SW480 (cell line): ENCODE measurements at places on chromosomes 13 and 19.

GRCh38 chr19:51319649-51320279 lies 8.3 kb downstream of the IGLON5 start:
- no peak for DNase-seq

GRCh38 chr13:36998624-36999041 lies 507 bp downstream of the ALG5 start:
- DNase-seq = peak; percentile 12

- DNase-seq = no peak
Observed at GRCh38 chr13:48660361-48661076, 6.8 kb downstream of the CYSLTR2 start.

GRCh38 chr19:35860818-35861639 lies 4.3 kb downstream of the KIRREL2 start:
- no peak for DNase-seq

DNA sequence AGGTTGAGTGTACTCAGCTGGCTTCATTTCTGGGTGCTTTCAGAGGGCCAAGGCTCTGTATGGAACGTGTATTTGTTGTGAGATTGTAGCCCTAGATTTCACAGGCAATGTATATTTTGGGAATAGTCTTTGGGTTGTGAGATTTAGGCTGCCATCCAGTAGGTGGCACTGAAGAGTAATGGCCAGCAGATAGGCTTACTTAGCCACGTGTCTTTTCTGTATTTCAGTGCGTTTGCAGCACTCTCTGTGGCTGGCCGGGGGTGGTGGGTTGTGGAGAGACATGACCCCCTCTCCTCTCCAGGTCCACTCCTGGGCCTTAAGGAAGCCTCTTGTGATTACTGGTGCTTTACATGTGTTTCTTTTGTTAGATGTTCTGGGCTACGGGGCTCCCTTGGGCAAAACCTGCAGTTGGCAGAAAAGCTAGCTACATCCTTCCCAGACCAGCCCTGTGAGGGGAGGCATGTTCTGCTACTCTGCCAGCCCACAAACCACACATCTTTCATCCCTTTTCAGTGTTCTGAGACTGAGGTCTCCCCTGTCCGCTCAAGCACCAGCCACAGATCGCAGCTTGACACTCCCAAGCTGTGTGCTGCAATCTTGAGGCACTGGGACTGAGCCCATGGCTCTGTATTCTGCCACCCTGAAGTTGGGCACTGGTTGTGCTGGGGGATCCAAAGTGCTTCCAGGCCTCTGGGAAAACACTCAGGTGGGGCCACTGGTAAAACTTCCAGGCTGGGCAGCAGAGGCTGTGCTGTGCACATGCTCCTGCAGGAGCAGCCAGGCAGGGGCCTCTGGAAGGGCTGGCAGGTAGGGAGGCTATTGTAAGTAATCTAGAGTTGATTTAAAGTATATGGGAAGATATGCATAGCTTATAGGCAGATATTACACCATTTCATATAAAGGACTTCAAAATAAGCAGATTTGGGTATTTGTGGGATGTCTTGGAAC lies 1096.8 kb upstream of the PCDH20 start:
- DNase-seq = peak; percentile 38

- no peak for DNase-seq
Observed at GRCh38 chr13:38819053-38819452, 132.2 kb downstream of the FREM2 start.

- no peak for DNase-seq
Observed at GRCh38 chr13:38957794-38958592, 32.6 kb downstream of the STOML3 start.

DNA sequence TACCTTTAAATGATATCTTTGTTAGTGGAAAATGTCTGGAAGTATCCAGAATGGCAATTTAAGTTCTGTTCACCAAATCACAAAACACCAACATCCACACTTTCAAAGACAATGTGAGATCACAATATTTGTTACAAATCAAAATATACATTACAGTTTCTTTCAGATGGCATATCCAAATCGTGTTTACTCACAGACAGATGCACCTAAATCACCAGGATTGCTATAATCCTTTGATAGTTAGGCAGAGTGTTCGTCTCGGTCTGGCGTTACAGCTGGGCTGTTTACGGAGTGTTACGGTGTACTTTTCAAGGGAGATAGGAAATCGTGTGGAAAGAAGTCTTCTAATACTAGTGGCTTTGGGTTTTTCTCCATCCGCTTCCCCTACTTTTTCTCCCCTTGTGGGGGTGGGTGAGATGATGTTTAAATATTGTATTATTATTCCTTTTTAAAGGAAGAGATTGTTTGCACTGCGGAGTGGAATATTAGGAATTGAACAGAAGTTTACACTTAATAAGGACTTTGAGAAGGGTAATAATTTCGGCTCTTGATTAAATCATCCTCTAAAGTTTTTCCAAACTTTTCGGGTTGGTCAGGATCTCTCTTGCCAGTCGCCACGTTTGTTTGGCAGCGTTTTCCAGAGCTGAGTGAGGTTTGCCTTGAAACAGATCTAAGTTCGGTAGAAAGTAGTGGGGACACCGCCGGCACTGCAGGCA lies 1.8 kb downstream of the MAB21L1 start:
- DNase-seq = no peak

- DNase-seq = no peak
Observed at GRCh38 chr13:40043764-40044163, 388.3 kb downstream of the COG6 start.

DNA sequence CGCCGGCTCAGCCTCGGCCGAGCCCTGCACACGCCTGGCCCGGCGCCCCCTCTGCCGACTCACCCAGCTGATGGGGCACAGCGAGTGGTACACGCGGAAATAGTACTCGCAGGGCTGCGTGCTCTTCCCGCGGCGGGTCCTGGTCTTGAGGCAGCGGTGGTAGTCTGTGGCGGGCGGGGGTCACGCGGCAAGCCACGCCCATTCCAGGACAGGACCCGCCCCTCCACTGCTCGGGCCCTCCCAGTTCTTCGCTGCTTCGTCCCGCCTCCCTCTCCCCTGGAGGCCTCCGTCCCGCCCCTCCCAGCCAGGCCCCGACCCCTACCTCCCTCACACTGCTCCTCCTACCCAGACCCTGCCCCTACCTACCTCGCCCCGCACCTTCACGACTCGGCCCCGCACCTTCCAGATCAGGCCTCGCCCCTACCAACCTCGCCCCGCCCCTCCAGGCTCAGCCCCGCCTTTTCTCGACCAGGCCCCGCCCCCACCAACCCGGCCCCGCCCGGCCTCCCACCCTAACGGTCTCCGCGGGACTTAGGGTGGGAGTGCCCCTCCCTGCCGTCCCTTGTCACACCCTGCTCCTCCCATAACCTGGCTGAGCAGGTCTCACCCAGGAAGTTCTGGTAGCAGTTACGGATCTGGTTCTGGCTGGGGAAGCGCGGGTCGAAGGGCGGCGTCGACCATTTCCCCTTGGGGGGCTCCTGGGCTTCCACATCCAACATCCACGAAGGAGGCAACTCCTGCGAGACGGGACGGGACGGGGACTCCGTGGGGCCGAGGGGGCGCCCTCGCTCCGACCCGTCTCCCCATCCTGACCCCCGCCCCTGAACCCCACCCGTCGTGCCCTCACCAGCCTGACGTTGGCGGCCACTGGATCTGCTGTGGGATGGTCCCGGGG lies 469 bp downstream of the COX6B2 start:
- peak; percentile 68 for DNase-seq

- DNase-seq = no peak
Observed at GRCh38 chr13:51589793-51590192, 5.5 kb downstream of the WDFY2 start.

DNA sequence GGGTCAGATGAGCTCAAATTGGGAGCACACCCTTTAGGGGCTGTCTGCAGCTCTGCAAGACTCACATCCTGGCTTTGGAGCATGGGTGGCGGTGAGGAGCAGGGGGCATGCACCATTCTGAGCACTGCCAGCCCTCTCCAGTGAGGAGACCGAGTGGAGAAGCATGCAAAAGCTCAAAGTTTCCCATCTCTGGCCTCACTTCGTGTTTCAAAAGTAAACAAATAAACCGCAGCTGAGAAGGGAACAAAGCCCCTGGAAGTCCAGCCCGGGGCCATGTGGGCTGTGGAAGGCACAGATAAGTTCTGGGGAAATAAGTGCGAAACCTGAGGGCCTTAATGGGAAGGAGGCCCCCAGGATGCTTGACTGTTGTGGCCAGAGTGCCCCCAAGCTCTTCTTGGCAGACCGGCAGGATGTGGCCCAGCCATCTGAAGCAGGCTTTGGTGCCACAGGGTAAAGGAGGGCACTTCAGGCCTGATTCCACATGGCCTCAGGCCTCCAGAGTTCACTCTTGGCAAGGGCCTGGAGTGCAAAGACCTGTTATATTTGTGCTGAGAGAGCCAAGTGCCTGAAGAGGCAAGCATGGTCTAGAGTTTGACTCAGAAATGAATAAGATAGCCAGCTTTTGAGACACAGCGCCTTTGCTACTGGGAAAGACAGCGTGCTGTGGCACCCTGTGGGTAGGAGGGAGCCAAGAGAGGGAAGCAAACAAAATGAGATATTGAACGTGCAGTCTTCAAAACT lies 1.2 kb downstream of the MEDAG start:
- no peak for DNase-seq

- no peak for DNase-seq
Observed at GRCh38 chr13:108643646-108644353, 14.4 kb downstream of the MYO16 start.

DNA sequence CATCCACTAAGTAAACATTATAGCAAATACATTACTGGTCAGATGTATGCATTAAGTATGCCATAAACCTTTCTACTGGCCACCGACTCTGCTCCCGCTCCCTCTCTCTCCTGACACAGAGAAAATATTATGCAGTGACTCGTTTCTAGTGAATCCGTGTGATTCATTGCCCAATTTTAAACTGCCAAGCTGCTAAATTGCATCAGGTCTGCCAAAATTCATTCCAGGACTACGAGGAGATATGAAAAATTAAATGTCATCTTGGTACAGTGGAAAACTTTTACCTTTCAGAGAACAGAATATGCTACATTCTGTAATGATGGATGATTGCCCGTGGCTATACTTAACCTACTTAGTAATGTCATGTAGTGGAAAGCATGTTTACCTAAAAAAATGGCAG lies 368.8 kb upstream of the TSHZ3 start:
- DNase-seq = no peak

GRCh38 chr19:40357640-40358039 lies 9.1 kb downstream of the PLD3 start:
- DNase-seq = no peak

GRCh38 chr13:72716776-72717175 lies 10.7 kb downstream of the MZT1 start:
- DNase-seq = no peak

- no peak for DNase-seq
Observed at GRCh38 chr13:37491661-37492060, 106.9 kb downstream of the POSTN start.

- DNase-seq = peak; percentile 60
Observed at GRCh38 chr13:52405767-52406494, at the start of gene THSD1. TSS of gene THSD1 (minus strand) at chr13:52406172. CDS start at chr13:52402600, 3,572 bp downstream.

- no peak for DNase-seq
Observed at GRCh38 chr13:43587376-43587775, 199.4 kb downstream of the ENOX1 start.

DNA sequence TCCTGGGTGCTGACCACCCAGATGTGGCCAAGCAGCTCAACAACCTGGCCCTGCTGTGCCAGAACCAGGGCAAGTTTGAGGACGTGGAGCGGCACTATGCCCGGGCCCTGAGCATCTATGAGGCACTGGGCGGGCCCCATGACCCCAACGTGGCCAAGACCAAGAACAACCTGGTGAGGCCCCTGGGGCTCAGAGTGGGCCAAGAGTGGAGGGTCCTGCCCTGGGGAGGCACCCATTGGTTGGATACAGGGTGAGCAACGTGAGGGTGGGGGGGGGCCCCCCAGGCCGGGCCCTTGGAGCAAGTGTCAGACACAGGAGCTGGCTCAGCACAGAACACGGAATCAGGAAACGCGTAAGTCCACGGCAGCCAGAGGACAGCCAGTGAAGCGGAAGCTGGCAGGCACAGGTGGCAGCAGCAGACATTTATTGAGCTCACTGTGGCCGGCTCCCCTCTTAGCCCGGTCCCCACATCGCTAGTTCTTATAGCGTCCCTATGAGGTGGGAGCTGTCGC lies 8.9 kb downstream of the KLC3 start:
- DNase-seq = no peak

GRCh38 chr13:38417727-38418126 lies 68.1 kb downstream of the UFM1 start:
- peak; percentile 27 for DNase-seq

DNA sequence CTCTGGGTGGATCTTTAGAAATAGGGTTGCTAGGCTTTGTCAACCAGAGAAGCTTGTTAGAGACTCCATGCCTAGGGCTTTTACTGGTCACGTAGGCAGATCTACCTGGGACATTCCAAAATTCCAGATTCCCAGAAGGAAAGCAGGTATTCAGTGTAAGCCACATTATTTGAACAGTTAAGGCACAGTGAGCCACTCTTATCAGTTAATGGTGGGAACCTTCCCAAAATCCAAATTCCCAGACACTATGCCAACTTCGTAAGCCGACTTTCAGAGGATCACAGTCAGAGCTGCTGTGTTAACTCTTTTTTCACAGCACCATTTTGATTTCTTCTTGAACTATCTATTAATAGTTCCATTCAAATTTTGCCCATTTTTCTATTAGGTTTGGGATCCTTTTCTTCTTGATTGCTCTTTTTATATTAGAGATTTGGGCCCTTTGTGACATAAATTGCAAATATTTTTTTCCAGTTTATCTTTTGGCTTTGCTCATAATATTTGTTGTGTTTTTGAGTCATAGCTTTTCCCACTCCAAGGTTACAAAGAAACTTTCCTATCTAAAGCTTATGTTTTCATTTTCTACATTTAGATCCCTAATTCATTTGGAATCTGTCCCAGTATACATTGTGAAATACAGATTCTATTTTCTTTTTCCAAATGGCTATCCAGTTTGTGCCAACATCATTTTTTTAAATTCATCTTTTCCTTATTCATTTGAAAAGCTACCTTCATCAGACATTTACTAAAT lies 77.3 kb downstream of the DHRS12 start:
- no peak for DNase-seq

GRCh38 chr13:86567119-86567518 lies 767.9 kb upstream of the SLITRK6 start:
- DNase-seq = no peak

- no peak for DNase-seq
Observed at GRCh38 chr19:40205760-40206159, 12.4 kb downstream of the TTC9B start.

GRCh38 chr19:18221815-18222725 lies 4.2 kb downstream of the PDE4C start:
- DNase-seq = no peak

GRCh38 chr19:17136021-17136420 lies 60.4 kb downstream of the MYO9B start:
- no peak for DNase-seq
